ENCODE measurements at places on chromosomes 7 and 10.

GRCh38 chr10:114157912-114158311, 16.1 kb downstream of the CCDC186 start:
- DNase-seq: no peak

GRCh38 chr7:5626498-5626897, 155.0 kb downstream of the RNF216 start:
- no peak for DNase-seq

GRCh38 chr7:25260862-25261494, 32.7 kb upstream of the NPVF start:
- DNase-seq: peak; percentile 45

DNA sequence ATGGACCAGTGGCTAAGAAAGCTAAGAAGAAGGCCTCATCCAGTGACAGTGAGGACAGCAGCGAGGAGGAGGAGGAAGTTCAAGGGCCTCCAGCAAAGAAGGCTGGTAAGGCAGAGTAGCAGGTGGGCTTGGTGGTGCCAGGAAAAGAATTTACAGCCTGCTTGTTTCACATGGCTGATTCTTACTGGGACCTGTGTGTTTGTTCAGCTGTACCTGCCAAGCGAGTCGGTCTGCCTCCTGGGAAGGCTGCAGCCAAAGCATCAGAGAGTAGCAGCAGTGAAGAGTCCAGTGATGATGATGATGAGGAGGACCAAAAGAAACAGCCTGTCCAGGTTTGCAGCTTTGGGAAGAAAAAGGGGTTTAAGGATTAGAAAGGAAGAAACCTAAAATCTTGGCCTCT, 5.0 kb downstream of the NOLC1 start:
- DNase-seq: no peak

DNA sequence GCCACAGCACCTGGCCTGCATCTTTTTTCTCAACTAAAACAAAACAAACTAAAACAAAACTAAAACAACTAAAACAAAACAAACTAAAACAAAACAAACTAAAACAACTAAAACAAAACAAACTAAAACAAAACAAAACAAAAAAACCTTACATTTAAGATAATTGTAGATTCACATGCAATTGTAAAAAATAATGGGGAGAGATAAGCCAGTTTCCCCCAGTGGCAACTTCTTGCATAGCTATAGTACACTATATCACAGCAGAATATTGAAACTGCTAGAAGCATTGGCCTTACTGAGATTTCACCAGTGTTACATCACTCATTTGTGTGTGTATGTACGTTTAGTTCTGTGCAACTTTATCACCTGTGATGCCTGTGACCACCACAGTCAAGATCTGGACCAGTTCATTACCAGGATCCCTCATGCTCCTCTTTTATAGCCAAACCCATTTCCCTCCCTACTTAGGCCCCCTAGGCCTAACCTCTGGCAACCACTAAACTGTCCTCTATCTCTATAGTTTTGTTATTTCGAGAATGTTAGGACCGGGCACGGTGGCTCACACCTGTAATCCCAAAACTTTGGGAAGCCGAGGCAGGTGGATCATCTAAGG, 9.3 kb downstream of the FXYD4 start:
- no peak for DNase-seq

DNA sequence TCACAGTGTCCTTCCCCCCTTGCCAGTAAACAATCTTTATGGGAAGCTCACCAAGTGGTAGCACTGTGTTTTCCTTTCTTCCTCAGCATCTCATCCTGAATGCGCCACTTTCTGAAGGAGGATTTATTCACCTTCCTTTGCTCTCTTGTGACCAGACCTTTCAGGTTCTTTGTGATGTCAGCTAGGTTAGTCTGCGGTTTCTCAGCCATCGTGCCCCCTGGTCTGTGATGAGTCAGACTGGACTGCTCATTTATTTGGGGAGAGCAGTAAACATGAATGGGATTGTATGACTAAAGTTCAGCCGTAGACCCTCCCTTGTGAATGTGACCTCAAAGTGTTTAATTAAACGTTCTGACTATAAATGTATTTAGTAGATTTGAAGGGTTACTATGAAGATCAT, 235.1 kb upstream of the CELF2 start:
- no peak for DNase-seq

DNA sequence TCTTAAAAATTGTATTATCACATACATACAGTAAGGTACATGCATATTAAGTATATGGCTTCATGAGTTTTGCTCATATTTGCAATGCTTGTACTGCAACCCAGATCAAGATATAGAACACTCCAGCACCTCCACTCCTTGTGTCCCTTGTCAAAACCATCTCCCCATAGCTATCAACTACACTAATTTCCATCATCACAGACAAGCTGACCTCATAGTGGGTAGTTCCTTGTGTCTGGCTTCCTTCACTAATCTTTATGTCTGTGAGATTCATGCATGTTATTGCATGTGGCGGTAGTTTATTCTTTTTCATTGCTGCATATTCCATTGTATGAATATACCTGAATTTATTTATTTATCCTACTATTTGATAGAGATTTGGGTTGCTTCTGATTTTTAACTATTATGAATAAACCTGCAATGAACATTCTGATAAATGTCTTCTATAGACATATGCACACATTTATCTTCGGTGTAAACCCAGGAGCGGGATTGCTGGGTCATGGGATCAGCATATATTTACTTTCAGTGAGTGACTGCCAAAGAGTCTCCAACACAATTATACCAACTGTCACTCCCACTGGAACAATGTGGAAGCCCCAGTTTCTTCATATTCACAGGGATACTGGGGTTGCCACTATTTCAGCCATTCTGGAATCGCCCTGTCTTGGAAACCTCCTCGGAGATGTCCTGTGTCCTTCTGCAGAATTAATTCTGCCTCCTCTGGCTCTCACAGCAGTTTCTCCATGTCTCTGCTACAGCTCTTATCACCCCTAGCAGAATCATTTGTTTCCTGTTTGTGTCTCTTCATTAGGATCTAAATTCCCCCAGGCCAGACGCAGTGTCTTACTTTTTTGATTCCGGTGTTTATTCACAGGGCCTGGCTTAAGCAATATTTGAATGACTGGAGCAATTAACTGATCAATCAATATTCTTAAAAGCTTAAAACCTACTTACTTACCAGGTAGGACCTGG, 14.7 kb upstream of the ADAM12 start:
- DNase-seq: no peak

GRCh38 chr7:151013733-151014497, 10.4 kb downstream of the ATG9B start:
- peak; percentile 87 for DNase-seq

- no peak for DNase-seq
Observed at GRCh38 chr10:50997461-50997860, 76.8 kb upstream of the PRKG1 start.

- DNase-seq: no peak
Observed at GRCh38 chr7:144503215-144503614, 99.7 kb upstream of the NOBOX start.

DNA sequence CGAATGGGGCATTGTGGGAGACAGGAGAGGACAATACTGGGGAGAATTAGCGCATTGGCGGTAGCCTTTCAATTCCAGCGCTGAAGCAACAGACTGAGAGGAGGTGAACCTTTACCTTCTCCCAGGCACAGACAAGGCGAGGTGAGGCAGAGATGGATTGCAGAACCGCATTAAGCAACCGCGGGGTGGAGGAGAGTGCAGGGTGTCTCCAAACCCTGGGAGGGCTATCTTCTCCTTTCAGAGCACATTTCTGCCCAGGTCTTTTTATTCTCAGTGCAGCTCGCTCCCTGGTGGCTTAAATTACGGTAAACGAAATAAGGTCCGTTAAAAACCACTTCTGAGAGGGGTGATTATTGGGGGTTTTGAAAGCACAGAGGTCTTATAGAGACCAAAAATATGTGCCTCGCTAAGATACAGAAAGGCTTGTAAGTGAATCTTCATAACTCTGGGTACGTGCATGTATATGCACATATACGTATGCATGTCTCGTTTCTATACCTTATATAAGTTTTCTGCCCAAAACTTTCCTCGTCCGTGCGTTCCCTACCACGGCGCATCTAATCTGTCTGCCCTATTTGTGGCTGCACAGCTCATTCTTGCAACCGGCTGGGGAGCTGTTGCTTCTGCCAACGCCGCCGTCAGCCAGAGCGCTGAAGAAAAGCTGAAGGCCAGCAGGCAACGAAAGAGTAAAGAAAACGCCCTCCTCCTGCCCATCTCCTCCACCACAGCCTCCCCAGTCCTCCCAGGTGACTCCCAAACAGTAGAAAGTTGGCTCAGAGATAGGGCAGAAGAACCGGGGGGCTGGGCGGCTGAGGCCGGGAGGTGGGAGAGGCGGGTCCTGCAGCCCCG, 895 bp upstream of the ZNF804B start:
- peak; percentile 59 for DNase-seq

Data from AG20443 (cell line).